Chondrocyte (in vitro differentiated cells): ENCODE measurements at places on chromosomes 2 and 18. TPM values are rescaled to one million over a fixed set of nuclear protein-coding genes. Genes with fewer than 3 reads are reported as not detected.

Gene CPO
- 0.34 TPM in 1 of 3 replicates, not detected in the others for total RNA-seq

Gene TRIM43
- total RNA-seq = not detected in 3 replicates

Gene KCNIP3
- 3.1 to 6.0 TPM (median 5.9 TPM) in 3 replicates for total RNA-seq

- H3K4me3 ChIP-seq = no peak overlapping the region
- H3K36me3 ChIP-seq = no peaks in the 10 kb centered on the region
- H3K4me1 ChIP-seq = peaks cover 9% of the 10 kb centered on the region
- no peak for DNase-seq
Observed at GRCh38 chr2:24930768-24931167, 10.7 kb upstream of the ADCY3 start.

- no peaks in the 10 kb centered on the region for H3K36me3 ChIP-seq
- no peaks in the 10 kb centered on the region for H3K27me3 ChIP-seq
- H3K27ac ChIP-seq = no peak overlapping the region
- no peak overlapping the region for H3K4me3 ChIP-seq
- H3K4me1 ChIP-seq = no peaks in the 10 kb centered on the region
Observed at GRCh38 chr18:10213526-10213925, 240.9 kb upstream of the APCDD1 start.

DNA sequence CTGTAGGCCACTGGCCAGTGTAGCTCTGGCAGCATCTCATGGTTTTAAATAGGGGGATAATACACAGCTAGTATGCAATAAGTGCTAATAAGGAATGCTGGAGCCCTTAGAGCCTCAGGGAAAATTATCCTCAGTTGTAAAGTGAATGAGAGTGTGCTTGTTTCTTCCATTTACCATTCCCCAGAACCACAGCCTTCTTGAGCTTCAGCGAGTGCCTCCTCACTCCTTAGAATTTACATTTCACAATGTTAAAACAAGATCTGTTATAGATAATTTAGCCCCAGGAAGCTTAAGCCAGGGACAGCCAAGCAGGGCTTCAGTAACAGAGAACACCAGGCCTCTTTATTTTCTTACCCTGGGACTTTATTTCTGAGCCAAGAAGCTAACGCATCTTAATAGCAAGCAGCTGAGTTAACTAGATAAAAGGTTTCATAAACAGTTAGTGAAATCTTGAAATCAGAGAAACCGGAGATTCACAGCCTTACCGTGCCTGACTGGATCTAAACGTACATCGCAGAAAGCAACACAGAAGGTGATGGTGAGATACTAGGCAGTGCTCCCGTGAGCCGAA lies 535.2 kb downstream of the TDRD15 start:
- no peak overlapping the region for H3K27ac ChIP-seq
- no peaks in the 10 kb centered on the region for H3K36me3 ChIP-seq
- no peak overlapping the region for H3K4me3 ChIP-seq
- no peak for DNase-seq

DNA sequence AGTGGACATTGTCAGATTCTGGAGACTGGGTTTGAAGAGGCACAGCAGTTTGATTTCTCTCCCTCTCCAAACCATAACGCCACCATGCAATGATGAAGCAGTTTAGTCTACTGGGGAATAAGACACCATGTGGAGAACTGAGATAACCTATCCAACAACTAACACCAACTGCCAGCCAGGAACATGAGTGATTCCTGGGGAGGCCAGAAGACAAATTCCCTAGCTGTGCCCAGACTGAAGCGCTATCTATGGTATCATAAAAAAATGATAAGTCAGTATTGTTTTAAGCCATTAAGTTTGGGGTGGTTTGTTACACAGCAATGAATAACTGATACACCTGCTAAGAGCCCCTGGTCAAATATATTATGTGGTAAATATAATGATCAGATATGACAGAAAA lies 129.3 kb downstream of the EXOC6B start:
- H3K27ac ChIP-seq = no peak overlapping the region
- H3K27me3 ChIP-seq = no peaks in the 10 kb centered on the region
- peaks cover 25% of the 10 kb centered on the region for H3K4me1 ChIP-seq
- H3K4me3 ChIP-seq = no peak overlapping the region
- no peak for DNase-seq
